ENCODE measurements at places on chromosomes 11 and 22. TPM values are rescaled to one million over a fixed set of nuclear protein-coding genes. Genes with fewer than 3 reads are reported as not detected.

- no peaks in the 10 kb centered on the region for H3K4me1 ChIP-seq
- H3K36me3 ChIP-seq = no peaks in the 10 kb centered on the region
- H3K27me3 ChIP-seq = no peaks in the 10 kb centered on the region
- no peak overlapping the region for H3K4me3 ChIP-seq
- peak; percentile 9 for DNase-seq
- H3K27ac ChIP-seq = no peak overlapping the region
Measured at GRCh38 chr11:88131764-88132470, 43.3 kb downstream of the RAB38 start.

The SLC37A2 gene
- 12.2 TPM for polyA plus RNA-seq

The TBX1 gene
- not detected for polyA plus RNA-seq

The PEX26 gene
- 48.0 TPM for polyA plus RNA-seq

The MIAT gene
- 1.3 TPM for polyA plus RNA-seq

DNA sequence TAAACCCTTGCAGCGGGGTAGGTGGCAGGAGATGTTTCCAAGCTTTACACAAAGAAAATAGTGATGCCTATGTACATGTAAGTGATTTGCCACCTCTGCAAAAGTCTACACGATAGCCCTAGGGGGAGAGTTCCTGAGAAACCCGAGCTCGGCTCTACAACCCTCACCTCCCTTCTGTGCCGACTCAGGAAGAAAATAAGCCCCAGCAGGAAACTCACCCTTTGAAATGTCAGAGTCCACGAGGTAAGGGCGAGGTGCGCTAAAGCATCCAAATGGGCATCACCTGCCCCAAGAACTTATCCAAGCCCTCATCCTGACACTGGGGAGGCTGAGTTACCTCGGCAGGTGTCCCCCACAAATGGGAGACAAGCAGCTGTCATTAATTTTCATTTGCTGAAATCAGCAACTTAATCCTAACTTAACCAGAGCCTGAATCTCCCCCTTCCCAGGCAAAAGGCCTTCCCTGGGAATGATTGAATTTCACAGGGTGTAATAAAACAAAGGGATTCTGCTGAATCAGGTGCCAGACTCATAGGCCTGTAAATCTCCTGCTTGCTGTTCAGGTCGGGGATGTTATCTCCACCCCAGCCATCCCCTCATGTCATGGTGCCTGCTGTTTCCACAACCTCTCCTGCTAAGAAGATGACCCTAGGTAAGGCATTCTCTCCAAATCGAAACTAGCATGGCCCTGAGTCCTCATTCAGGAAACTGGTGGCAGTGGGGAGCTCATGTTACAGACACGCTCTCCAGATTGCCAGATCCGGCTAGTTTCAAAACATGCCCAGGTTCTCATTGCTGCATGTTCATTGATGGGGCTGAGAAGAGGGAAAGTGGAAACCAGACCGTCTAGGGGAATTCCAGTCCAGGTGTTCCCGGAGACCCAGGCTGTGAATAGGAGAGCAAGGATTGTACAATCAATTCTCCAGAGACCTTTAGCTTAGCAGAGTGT is 105.3 kb upstream of the KIRREL3 start:
- DNase-seq = peak; percentile 10
- H3K4me3 ChIP-seq = no peak overlapping the region
- H3K27ac ChIP-seq = no peak overlapping the region
- peaks cover 14% of the 10 kb centered on the region for H3K4me1 ChIP-seq
- H3K27me3 ChIP-seq = no peaks in the 10 kb centered on the region
- H3K36me3 ChIP-seq = no peaks in the 10 kb centered on the region

The PTGDR2 gene
- polyA plus RNA-seq = 3.2 TPM

DNA sequence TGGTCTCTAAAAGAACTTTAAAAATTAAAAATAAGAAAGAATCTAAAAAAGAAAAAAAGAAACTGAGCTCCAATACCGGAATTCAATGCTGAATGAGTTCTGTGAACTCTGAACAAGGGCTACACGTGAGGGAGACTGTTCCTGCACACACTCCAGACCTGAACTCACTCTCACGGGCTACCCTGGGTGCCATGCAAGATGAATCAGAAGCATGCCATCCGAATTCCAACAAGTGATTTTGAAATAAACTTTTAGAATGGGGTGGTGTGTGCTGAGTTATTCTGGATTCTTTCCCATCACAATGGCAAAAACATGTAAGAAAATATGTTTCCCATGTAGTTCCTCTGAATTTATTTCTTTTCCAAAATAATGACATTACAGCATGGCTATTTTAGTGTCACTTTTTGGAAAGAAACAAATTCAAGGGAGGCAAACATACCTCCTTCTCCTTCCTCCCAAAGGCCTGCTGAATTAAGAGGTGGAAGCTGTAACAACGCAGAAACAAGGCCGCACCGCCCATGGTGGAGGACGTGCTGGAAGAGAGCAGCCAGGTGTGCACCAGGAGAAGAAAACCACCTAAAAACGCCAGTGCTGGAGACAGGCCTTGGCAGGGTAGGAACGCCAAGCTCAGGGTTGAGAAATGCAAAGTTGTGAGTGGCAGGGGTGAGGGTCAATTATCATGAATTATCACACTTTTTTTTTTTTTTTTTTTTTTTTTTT is 63.2 kb upstream of the ARFGAP3 start:
- no peaks in the 10 kb centered on the region for H3K27me3 ChIP-seq
- no peak overlapping the region for H3K4me3 ChIP-seq
- DNase-seq = no peak
- H3K36me3 ChIP-seq = peaks cover 8% of the 10 kb centered on the region

- H3K4me1 ChIP-seq = no peaks in the 10 kb centered on the region
- peak; percentile 71 for DNase-seq
- no peak overlapping the region for H3K27ac ChIP-seq
- H3K27me3 ChIP-seq = no peaks in the 10 kb centered on the region
- no peak overlapping the region for H3K4me3 ChIP-seq
Measured at GRCh38 chr11:36564376-36565030, 3.3 kb upstream of the RAG1 start.

The TENM4 gene
- polyA plus RNA-seq = under 0.01 TPM

DNA sequence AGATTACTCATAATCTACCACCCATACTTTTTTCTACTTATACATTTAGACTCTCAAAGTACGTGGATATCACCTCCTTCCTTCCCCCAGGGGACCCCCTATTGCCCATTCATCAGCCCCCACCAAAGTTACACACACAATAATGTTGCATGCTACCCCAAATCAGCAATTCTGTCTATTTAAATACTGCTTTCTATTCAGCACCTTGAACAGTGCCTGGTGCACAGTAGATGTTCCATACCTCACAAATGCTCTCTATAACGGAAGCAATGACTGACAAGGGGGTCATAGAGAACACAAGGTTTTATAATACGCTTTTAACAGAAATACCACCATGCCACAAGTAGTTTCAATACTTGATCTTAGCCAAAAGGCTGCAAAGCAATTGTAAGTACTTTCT is 370.7 kb downstream of the MIAT start:
- no peak overlapping the region for H3K27ac ChIP-seq
- DNase-seq = no peak
- H3K27me3 ChIP-seq = peaks cover 12% of the 10 kb centered on the region

DNA sequence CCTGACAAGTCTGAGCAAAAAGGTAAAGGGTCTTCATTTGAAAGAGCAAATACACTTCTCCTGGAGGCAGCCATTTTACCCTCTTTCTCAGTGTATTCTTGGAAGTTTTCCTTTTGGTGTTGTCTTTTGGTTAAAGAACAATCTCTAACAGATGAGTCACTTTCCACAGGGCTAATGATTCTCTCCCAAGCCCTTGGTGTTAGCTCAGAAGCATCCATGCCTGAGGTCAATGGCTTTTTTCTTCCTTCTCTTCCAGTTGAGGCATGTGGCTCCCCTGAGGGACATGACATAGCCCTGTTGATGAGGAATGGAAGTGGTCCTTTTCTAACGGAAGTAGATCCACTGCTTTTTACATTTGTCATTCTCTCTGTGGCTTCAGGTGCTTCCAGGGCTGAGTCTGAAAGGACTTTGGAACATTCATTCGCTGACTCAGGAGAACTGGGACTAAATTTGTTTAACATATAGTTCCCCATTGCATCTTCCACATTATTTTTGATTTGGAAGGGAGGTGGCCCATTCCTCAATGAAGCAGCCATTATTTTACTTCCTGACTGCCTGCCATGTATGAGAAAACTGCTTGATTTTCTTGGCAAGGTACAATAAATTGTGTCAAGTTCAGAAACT is 13.8 kb upstream of the POGLUT3 start:
- no peaks in the 10 kb centered on the region for H3K4me1 ChIP-seq
- DNase-seq = no peak
- no peak overlapping the region for H3K4me3 ChIP-seq
- H3K36me3 ChIP-seq = no peaks in the 10 kb centered on the region
- no peaks in the 10 kb centered on the region for H3K27me3 ChIP-seq

GRCh38 chr22:32607086-32607485 is 132.5 kb downstream of the FBXO7 start:
- H3K4me1 ChIP-seq = no peaks in the 10 kb centered on the region
- no peaks in the 10 kb centered on the region for H3K27me3 ChIP-seq
- no peak overlapping the region for H3K27ac ChIP-seq
- DNase-seq = no peak

- no peak for DNase-seq
- peaks cover 44% of the 10 kb centered on the region for H3K36me3 ChIP-seq
- H3K4me1 ChIP-seq = peaks cover 9% of the 10 kb centered on the region
- H3K27ac ChIP-seq = peak overlapping the region; percentile 38
Measured at GRCh38 chr11:841981-842369, 354 bp downstream of the POLR2L start.

GRCh38 chr11:69520186-69520916 is 38.9 kb downstream of the LINC01488 start:
- peaks cover 15% of the 10 kb centered on the region for H3K4me1 ChIP-seq
- no peaks in the 10 kb centered on the region for H3K36me3 ChIP-seq
- no peaks in the 10 kb centered on the region for H3K27me3 ChIP-seq
- no peak overlapping the region for H3K4me3 ChIP-seq
- peak; percentile 56 for DNase-seq

The MUC5AC gene
- 0.13 TPM for polyA plus RNA-seq

DNA sequence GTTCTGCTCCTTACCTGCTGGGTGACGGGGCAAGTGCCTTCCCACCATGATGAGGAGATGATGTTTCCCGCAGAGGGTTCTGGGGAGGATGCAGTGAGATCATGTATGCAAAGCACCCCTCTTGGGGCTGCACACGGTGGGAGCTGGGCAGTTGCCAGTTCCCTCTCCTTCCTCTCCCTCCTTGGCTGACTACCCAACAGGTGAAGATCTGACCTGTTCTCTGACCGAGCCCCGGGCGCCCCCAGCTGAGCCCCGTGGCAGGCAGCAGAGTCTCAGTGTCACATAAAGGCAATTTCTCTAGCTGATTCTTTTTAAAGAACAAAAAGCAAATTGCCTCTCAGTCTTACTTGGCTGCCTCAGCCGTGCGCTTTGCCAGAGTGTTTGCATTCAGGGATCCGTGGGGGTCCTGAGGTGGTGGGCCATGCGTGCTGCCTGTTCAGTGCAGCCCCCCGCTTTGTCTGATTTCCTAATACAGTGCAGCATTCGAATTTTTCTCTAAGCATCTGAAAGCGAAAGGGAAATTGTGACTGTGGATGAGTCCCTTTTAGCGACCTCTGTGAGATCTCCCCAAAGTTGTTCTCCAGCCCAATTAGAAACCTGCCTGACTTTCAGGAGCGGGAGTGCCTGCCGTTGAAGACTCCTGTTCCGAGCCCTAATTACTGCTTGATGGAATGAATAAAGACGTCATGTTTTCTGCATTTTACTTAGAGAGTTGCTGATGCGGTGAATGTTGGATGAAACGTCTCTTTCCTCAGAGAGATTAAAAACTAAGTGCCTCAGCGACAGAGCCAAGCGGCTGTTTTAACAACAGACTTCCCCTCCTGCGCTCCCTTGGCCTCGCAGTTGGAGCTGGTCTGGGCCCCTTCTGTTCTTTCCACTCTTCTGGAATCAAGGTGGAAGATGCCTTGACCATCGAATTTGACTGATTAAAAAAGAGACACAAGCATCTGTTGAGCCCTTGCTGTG is 86.0 kb downstream of the GRIK4 start:
- H3K4me3 ChIP-seq = no peak overlapping the region
- H3K4me1 ChIP-seq = no peaks in the 10 kb centered on the region
- H3K36me3 ChIP-seq = no peaks in the 10 kb centered on the region

DNA sequence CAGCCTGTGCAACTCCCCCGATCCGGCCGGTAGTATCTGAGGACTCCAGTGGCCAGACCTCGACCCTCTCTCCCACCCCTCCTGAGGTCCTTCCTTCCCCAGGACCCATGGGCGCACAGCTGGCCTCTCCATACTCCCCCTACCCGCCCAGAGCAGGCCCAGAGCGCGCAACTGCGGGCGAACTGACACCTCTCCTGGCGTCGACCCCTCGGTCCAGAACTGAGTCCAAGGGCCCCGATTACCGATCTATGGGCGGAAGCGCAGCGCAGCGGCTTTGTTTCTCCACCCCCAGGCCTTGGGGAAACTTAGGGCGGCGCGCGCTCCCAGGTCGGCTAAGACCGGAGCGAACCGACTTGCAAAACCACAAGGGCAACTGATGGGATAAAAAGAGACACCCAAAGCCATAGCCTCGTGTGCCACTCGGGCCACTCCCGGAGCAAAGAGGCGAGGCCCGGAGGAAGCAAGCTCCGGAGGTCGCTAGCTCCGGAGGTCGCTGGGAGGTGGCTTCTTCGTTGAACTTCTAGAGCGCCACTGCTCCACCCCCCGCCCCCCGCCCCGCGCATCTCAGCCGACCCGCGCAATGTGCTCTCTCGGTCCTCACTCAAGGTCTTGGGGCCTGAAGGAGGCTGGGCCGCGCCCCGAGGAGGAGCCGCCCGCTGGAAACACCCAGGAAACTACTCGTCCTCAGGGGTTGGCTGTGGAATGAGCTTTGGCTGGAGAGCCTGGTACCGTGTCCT is 9.8 kb upstream of the ALX4 start:
- peaks cover 2% of the 10 kb centered on the region for H3K4me1 ChIP-seq
- no peak overlapping the region for H3K4me3 ChIP-seq
- peaks cover 5% of the 10 kb centered on the region for H3K27me3 ChIP-seq
- no peak overlapping the region for H3K27ac ChIP-seq

DNA sequence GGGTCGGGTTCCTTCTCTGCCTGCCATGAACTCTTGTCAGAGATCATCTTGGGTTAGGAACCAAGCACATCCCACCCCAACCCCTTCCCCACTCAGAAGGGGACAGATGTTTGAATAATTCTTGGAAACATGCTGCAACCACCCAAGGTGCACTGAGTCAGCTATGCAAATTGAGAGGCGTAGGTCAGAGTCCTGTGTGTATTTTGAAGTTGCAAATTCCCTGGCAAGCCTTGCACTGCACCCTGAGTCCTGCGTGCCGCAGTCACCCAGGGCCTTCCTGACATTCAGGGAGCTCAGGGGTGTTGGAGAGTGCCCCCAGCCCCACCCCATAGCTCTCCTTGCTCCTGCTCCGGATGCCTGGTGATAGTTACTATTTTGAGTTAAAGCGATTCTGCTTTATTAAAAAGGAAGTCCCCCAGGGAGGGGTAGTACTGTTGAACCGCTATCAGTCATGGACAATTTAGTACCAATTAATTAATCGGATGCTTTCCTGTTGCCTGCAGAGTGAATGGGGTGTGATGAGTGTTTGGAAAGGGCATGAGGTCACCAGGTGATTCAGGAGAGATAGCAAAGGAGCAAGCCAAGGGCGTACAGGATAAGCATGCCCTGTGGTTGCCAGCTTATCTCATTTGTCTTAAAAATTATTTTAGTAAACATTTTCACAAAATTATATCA is 123.7 kb downstream of the GRIK4 start:
- no peaks in the 10 kb centered on the region for H3K36me3 ChIP-seq
- H3K4me3 ChIP-seq = no peak overlapping the region
- no peaks in the 10 kb centered on the region for H3K4me1 ChIP-seq
- no peak overlapping the region for H3K27ac ChIP-seq

GRCh38 chr11:8928981-8929615 is 3.6 kb downstream of the C11orf16 start:
- no peak overlapping the region for H3K27ac ChIP-seq
- H3K4me3 ChIP-seq = no peak overlapping the region
- H3K4me1 ChIP-seq = no peaks in the 10 kb centered on the region
- H3K36me3 ChIP-seq = peaks cover 7% of the 10 kb centered on the region
- H3K27me3 ChIP-seq = no peaks in the 10 kb centered on the region
- no peak for DNase-seq
